ENCODE measurements at places on chromosomes 11 and 22. TPM values are rescaled to one million over a fixed set of nuclear protein-coding genes. Genes with fewer than 3 reads are reported as not detected.

GRCh38 chr11:110908401-110909105 lies 196.3 kb upstream of the ARHGAP20 start:
- peak; percentile 68 for DNase-seq

- no peak for DNase-seq
These were observed 473 bp downstream of the FNBP4 start for GRCh38 chr11:47766509-47767227.

GRCh38 chr11:100823360-100823759 lies 136.3 kb downstream of the ARHGAP42 start:
- DNase-seq, result no peak

DNA sequence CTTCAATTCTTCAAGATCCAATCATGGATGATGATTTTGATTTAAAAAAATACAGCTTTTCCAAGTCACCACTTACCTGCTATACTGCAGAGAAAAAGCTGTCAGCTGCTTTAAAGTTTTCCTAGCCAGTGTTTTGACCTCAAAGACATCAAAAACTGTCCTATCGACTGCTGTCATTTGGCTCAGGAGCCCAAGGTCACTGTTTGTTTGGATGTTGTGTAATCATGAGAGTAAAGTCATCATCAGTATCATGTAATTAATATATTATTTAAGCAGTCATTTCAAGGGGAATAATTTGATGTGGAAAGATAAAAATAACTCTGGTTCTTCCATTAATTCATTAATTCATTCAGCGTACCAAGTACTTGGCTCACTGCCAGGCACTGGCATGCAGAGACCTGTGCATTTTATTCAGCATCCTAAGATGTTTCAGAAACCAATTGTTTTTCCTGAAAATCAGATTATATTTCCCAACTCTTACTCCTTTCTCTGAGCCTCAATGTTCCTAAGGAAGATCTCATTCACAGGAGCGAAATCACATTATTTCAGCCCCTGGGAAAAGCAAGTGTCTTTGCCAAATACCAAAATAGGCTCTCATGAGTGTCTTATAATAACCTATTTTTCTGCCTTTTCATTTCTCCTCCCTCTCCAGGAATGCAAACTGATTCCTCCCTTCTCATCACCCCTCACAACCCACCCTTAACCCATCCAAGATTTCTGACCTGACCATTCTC lies 59.9 kb downstream of the SLC1A2 start:
- DNase-seq, result no peak

DNA sequence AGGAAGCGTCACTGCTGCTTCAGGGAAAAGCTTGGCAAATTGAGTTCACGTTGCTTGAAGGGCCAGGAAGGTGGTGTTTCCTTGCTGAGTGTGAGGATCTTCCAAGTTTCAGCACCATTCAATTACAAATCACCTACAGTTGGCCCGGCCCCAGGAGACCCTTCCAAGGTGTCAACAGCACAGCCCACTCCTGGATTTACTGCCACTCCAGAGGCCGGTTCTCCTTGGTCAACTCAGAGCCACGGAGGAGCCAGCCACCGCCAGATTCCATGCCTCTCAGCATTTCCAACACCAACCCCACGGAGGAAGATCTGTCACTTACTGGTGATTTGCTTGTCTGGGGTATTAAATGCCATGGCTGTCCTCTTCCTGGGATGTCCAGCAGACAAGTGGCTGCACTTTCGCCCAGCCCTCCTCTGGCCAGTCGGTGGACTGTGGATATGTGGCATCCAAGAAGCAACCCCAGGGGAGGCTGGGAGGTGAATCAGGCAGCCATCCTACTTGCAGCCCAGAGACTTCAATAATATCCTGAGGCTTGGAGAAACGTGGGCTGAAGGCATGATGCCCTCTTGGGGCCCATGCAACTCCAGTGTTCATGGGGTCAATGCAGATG lies 74.1 kb upstream of the SHANK2 start:
- no peak for DNase-seq

GRCh38 chr22:25884121-25884520 lies 142.1 kb downstream of the MYO18B start:
- no peak for DNase-seq

DNA sequence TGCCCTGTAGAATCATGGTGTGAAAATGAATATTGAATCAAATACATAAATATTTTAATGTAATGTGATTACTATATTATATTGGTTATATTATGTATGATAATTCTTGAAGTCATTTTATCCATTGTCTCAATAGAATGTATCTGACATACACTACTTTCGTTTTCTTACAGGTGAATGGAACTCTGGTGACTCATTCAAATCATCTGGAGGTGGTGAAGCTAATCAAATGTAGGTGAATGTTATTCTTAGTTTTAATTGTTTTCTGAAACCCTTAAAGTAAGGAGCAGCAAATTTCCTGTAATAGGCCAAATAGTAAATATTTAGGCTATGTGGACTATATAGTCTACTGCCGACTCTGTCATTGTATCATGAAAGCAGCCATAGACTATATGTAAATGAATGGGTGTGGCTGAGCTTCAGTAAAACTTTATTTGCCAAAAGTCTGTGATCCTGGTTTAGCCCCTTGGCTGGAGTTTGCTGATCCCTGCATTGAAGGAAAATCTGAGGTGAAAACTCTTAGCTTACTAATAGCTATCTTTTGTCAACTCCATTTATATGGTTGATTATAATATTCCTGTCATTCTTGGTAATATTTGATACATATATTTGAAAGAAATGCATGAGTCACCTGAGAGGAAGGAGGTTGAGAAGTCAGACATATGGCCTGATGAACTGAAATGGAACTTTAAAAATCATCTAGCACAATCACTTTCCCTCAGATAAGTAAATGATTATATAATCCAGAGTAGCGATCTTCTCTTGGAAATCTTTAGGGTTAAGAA lies 87.2 kb upstream of the GRIK4 start:
- DNase-seq, result no peak

GRCh38 chr22:41934284-41935014 lies 7.8 kb upstream of the TNFRSF13C start:
- no peak for DNase-seq

GRCh38 chr11:131851964-131852755 lies 481.7 kb downstream of the NTM start:
- no peak for DNase-seq

DNA sequence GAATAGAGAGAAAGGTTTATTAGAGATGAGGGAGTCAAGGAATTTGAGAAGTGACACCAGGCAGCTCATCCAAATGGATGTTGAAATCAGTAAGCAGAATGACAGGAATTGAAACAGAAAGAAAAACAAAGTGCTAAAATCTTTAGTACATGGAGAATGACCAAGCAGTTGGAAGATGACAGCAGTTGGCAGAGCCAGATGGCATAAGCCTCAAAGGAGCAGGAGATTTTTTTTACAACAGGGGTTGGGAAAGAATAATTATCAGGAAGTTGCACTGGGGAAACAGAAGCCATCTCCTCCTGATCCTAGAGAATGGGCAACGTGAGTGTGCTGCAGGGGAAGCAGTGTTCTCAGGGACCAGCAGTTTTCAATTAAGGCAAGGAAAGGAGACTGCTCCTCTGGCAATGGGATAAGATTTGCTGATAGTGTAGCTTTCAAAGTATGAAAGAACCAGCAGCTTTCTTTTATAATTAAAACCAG lies 28.9 kb downstream of the RAB39A start:
- peak; percentile 9 for DNase-seq

DNA sequence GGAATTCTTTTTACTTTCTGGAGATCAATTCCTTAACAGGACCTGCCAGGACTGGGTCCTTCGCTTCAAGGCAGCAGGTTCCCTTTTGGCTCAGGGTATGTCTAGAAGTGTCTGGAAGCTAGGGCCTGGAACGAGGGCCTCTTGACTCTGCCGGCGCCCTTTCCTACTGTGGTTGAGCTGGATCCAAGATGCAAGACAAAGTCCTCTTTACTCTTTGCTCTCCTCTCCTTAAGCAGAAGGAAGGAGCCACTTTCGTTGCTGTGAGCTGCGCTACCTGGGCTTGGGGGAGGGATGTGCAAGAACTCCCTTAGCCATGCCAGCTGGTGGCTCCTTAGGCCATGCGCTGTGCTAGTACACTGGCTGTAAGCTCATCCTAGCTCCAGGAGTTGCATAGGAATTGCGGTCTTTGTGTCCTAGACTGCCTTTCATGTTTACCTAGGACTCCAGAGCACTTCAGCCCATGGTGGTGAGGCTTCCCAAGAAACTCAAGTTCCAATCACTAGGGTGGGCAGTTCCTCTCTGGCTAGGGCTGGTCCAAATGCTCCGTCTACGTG lies 18.1 kb downstream of the GLB1L2 start:
- DNase-seq, result no peak

DCHS1 gene
- polyA plus RNA-seq, result 7.3 TPM

SGSM1 gene
- not detected for polyA plus RNA-seq

CCDC157 gene
- polyA plus RNA-seq, result 1.6 TPM

OR10AG1 gene
- not detected for polyA plus RNA-seq

CBLIF gene
- not detected for polyA plus RNA-seq

CECR2 gene
- polyA plus RNA-seq, result not detected

MYO18B gene
- polyA plus RNA-seq, result not detected

MAPK8IP1 gene
- 8.7 TPM for polyA plus RNA-seq

IL18 gene
- 1.5 TPM for polyA plus RNA-seq

MIOX gene
- 0.16 TPM for polyA plus RNA-seq

CHRM1 gene
- not detected for polyA plus RNA-seq

MRGPRG gene
- not detected for polyA plus RNA-seq

VSIG2 gene
- not detected for polyA plus RNA-seq

Data from BJ (cell line).